ENCODE measurements at places on chromosomes 11 and 22.

GRCh38 chr11:34346551-34346950 is 11.3 kb downstream of the ABTB2 start:
- DNase-seq = no peak

DNA sequence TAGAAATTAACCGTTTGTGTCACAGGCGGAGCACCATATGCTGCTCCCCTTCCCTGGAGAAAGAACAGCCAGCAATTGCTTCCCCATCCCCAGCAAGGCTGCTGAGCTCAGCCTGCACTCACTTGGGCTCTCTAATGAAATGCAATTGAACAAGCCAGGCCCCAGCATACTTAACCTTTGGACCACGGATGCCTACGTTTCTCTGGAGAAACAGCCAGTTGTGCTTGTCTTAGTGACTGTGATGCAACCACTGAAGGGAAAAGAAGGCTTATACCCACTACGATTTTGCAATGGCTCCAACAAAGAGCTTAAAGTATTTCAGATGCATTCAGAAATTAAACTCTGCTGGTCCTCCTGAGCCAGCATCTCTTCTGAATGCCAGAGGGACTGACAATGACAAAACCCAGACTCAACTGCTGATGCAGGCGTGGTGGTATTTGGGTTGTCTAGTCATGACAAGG is 51.3 kb upstream of the SESN3 start:
- DNase-seq = no peak

- no peak for DNase-seq
These were observed 259.2 kb upstream of the ANO3 start for GRCh38 chr11:26072614-26073153.

DNA sequence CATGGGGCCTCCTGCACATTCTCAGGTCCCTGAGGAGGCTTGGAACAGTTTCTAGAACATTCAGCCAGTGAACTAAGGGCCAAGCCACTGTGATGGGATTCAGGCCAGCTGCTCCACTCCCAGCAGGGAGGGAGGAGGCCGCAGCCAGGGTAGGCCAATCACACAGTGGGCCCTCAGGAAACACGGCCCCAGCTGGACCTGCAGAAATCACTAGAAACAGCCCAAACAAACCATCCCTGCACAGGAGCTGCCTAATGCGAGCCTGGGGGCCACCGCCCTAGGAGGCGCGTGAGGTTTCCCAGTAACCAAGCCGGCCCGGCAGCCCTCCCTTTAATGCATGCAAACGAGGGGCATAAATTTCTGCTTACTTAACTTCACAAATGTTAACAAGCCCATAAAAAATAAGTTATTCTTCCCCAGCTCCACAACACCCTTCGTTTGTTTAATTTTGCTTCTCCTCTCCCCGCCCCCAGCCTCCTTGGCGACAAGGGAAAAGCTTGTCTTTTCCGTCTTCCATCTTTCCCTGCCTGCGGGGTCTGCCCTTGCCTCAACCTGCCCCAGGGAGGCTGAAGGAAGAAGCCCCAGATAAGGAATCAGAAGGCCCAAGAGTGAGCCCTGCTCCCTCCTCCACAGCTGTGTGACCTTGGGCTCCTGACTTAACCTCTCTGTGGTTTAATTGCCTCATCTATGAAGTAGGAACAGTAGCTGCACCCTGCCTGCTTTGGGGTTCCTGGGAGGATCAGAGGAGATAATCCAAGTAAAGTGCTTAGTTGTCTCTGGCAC is 25.7 kb downstream of the ELFN2 start:
- no peak for DNase-seq

GRCh38 chr22:29917052-29917902 is 34.3 kb downstream of the MTMR3 start:
- DNase-seq = no peak

DNA sequence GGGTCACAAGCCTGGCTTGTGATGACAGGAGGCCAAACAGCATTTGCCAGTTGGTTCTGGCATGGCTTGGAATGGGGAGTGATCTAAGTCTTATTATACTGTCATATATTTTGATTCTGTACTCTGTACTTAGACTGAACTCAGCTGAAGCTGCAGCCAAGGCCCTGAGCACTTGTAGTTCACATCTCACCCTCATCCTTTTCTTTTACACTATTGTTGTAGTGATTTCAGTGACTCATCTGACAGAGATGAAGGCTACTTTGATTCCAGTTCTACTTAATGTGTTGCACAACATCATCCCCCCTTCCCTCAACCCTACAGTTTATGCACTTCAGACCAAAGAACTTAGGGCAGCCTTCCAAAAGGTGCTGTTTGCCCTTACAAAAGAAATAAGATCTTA is 843 bp downstream of the OR56B1 start:
- no peak for DNase-seq

GRCh38 chr22:44670220-44670988 is 31.6 kb upstream of the PRR5 start:
- no peak for DNase-seq

DNA sequence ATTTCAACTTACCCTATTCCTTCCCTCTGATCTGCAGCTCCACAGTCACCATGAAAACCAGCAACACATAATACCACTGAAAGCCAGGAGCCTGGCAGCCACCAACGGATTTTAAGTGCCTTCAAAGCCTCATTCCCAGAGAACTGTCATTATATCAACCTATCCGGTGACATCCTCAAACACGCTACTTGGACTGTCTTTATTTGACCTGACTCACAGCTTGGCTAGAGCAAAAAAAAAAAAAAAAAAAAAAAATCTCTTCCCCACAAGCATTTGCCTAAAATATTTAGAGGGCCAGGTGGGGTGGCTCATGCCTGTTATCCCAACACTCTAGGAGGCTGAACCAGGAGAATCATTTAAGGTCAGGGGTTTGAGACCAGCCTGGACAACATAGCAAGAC is 32.4 kb upstream of the ARHGAP32 start:
- DNase-seq = no peak

DNA sequence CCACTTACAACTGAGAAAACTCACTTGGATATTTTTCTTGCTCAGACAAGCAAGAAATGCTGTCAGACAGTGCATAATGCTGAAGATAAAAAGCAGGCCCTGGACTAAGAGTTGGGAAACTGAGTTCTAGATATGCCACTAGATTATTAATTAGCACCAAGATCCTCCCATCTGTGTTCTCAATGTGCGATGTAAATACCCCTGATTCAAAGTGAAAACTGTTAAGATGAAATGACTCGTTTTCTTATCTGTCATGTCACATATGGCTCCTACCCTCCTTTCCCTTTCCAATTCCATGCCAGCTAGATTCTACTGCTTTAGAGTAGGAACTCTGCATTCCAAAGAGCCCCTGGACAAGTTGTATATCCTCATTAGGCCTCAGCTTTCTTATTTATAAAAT is 88.9 kb upstream of the CLNS1A start:
- DNase-seq = no peak

DNA sequence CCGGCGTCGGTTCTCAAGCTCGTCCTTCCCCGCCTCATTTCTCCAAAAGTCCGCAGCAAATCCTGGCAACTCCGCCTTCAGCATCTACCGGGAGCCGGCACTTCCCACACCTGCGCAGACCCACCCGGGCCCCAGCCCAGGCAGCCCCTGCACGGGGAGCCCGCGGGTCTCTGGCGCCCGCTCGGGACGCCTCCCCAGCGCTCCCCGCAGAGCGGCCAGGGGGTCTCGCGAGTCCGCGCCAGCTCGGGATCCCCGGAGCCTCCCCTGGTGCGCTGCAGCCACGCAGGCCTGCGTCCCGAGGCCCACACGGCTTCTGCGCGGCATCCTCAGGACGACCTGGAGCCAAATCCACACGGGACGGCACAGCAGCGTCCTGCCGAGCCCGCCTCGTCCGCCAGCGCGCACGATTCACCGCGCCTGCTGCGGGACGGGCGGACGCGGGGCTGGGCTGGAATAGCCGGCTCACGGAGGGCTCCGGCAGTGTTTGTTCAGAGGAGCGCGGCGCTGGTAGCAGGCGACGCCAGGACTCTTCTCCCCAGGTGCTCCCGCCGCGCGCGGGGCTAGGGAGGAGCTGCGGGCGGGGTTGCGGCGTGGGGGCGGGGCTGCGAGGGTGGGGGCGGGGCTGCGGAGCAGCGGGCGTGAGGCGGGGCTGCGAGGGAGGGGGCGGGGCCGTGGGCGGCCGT is 816 bp upstream of the PHRF1 start:
- DNase-seq = no peak

DNA sequence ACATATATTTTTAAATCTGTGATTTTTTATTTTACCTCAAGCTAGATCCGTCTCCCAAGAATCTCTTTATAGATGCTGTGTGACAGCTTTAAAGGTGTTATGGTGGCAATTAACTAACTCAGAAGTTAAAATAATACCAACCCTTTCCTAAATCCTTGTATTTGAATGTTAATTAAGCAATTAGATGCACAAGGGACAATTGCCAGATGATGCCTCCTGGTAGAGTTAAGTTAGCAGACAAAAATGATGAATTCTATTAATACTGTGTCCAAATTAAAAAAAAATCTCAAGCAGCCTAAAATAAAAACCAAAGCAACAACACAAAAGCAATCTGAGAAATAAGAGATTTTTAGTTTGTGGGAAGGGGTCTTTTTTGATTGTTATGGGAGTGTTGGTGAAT is 78.9 kb downstream of the FANCF start:
- DNase-seq = no peak
